ENCODE measurements at places on chromosomes 16 and 17. TPM values are rescaled to one million over a fixed set of nuclear protein-coding genes. Genes with fewer than 3 reads are reported as not detected.

TRAF7 gene
- 21.9 TPM for total RNA-seq

DNA sequence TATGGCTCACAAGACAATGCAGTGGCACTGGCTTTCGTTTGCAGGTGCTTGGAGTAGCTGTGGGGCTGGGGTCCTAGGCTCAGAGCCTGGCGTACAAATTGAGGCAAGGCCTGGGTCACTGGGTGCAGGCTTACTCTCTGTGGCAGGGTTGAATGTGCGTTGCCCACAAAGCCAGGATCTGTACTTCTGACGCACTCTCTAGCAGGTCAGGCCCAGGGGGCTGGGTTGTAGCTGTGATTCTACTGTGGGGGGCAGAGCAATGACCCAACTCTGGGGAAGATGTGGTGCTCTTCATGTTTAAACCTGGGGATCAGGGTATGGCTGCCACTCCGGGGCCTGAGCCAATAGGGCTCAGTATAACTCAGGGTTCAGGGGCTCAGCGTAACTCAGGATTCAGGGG lies 6.4 kb upstream of the PRSS21 start:
- no peak for DNase-seq

GRCh38 chr17:59387351-59388068 lies 56.1 kb downstream of the YPEL2 start:
- no peak for DNase-seq

- no peak for DNase-seq
These were observed 211.6 kb downstream of the WWOX start for GRCh38 chr16:78310990-78311561.

DNA sequence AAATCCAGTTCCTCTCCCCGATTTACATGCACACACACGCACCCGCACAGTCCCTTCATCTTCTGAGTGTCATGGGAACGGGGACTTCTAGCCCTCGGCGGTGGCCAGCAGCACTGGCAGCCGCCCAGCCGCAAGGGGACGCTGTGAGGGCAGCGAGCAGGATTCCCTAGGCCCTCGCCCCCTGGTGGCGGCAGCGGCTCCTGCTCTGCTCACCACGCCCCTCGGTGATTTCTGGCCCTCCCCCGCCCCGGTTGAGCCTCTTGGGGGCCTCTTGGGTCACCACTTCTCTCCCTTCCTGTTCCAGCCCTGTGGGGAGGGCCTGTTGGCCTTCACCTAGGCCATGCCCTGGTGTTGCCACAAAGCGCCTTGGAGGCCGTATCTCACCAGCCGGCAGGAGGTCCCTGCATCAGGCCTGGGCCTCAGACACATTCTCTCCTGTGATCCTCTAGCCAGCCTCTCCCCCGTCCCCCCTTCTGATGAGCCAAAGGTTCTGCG lies 75.2 kb upstream of the KSR1 start:
- DNase-seq: no peak

CCL2 gene
- total RNA-seq: 22.4 TPM

- no peak for DNase-seq
These were observed 9.3 kb downstream of the KCTD5 start for GRCh38 chr16:2691491-2692248.

GRCh38 chr16:31248344-31248743 lies 11.4 kb upstream of the ITGAM start:
- DNase-seq: no peak

PRRT2 gene
- total RNA-seq: 7.9 TPM

CCL4 gene
- total RNA-seq: 2.4 TPM

STH gene
- total RNA-seq: not detected

- DNase-seq: no peak
These were observed 62.5 kb downstream of the NQO1 start for GRCh38 chr16:69663846-69664245.

DRC7 gene
- not detected for total RNA-seq

PDILT gene
- not detected for total RNA-seq

- DNase-seq: peak; percentile 53
These were observed 248.7 kb downstream of the RBFOX3 start for GRCh38 chr17:79361873-79362771.

- no peak for DNase-seq
These were observed 35.1 kb downstream of the IL21R start for GRCh38 chr16:27436921-27437650.

UNC45B gene
- 4.5 TPM for total RNA-seq

GRCh38 chr17:64187093-64187895 lies 57.4 kb upstream of the ERN1 start:
- DNase-seq: no peak

- DNase-seq: no peak
These were observed 106.4 kb downstream of the YPEL2 start for GRCh38 chr17:59437791-59438281.

CCDC43 gene
- total RNA-seq: 27.4 TPM

SMIM5 gene
- 4.0 TPM for total RNA-seq

Data from urinary bladder (tissue), 4 donors.